Natural killer cell treated with Interleukin-12 subunit alpha and Interleukin-12 subunit beta and Interleukin-15 and Interleukin-18, amount 100 ng/mL, for 72 hours (primary cell): ENCODE measurements at places on chromosomes 4 and X.

GRCh38 chr4:139813881-139814280 lies 148.3 kb downstream of the MGST2 start:
- DNase-seq, result no peak
- H3K27ac ChIP-seq, result no peak overlapping the region
- H3K4me1 ChIP-seq, result peaks cover 17% of the 10 kb centered on the region
- no peak overlapping the region for H3K4me3 ChIP-seq

GRCh38 chrX:10387011-10387410 lies 230.2 kb downstream of the CLCN4 start:
- H3K36me3 ChIP-seq, result no peaks in the 10 kb centered on the region
- H3K27me3 ChIP-seq, result no peaks in the 10 kb centered on the region
- H3K27ac ChIP-seq, result no peak overlapping the region
- no peaks in the 10 kb centered on the region for H3K4me1 ChIP-seq
- no peak for DNase-seq
- no peak overlapping the region for H3K4me3 ChIP-seq

- H3K36me3 ChIP-seq, result no peaks in the 10 kb centered on the region
- no peak for DNase-seq
- H3K27me3 ChIP-seq, result peaks cover 14% of the 10 kb centered on the region
- peak within 1 kb of the TSS; percentile 60 for H3K4me3 ChIP-seq
- no peak within 1 kb of the TSS for H3K27ac ChIP-seq
Observed at GRCh38 chrX:18354369-18355223, at the start of gene SCML2. Gene SCML2 (minus strand): TSS chrX:18354688. CDS start chrX:18334071, 20,617 bp downstream.

- no peaks in the 10 kb centered on the region for H3K4me1 ChIP-seq
- H3K4me3 ChIP-seq, result no peak overlapping the region
- no peak overlapping the region for H3K27ac ChIP-seq
- H3K36me3 ChIP-seq, result no peaks in the 10 kb centered on the region
Observed at GRCh38 chrX:131621650-131622049, 77.8 kb downstream of the OR13H1 start.
